ENCODE measurements at places on chromosomes 7 and 10.

- no peak for DNase-seq
Observed at GRCh38 chr7:116305485-116306408, 95.4 kb downstream of the TES start.

GRCh38 chr10:133279326-133280226 is 2.9 kb upstream of the ADAM8 start:
- no peak for DNase-seq

DNA sequence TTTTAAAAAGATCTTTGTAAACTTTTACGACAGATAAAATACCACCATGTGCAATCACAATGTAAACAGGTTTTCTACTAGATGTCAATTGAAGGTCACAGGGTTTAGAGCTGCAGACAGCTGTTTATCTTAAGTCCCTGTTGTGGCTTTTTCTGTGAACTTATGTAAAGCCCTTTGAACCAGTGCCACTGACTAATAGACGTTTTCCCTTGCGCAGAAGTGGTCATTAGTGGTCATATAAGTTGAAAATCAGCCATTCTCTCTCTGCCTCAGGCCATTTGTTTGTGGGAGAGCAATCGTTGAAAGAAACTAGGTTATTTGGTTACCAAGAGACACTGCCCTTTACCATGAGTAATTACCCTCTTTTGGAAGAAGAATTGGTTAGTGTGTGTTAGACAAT is 23.9 kb downstream of the CACNB2 start:
- DNase-seq = no peak

DNA sequence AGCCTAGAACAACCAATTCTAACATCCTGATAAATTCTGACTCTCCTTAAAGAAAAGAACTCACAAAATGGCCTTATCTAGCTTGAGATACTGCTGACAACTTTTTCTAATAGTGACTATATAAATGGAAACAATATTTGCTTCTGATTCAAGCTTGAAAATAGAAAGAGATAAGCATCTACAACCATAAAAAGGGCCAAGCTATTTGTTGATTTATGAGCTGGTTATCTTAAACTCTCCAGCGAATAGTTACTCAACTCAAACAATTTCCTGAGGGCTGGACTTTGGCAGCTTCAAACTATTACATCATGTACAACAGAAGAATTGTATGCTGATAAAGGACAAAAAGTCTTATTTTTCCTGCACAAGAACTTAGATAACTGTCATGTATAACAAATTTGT is 4.6 kb downstream of the USP54 start:
- DNase-seq = peak; percentile 25

GRCh38 chr10:72615970-72616369 is 9.9 kb downstream of the MICU1 start:
- no peak for DNase-seq

GRCh38 chr10:95889830-95890229 is 17.9 kb upstream of the CC2D2B start:
- DNase-seq = no peak

- no peak for DNase-seq
Observed at GRCh38 chr7:82690929-82691328, 247.4 kb upstream of the CACNA2D1 start.

- DNase-seq = no peak
Observed at GRCh38 chr7:151191544-151191943, 4.5 kb upstream of the ASB10 start.

- DNase-seq = no peak
Observed at GRCh38 chr10:1199345-1199673, 143.1 kb downstream of the WDR37 start.

GRCh38 chr7:158655931-158656441 is 48.6 kb downstream of the NCAPG2 start:
- no peak for DNase-seq

DNA sequence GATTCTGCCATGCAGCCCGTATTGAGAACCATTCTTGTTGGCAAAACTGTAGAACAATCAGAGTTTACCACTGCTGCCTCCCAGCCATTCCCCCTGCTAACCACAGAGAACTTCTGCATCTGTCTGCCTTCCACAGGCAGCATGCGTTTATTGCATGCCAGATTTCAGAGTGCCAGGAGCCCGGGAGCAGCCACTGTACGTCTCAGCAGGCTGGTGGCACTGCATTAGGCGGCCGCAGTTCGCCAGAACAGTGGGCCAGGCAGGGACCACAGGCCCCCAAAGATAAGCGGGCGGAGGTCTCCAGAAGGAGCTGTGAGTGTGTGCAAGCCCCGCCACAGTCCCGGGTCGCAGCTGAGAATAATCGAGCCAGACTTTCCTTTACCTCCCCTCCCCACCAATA is 31.8 kb downstream of the ZNF467 start:
- DNase-seq = no peak

DNA sequence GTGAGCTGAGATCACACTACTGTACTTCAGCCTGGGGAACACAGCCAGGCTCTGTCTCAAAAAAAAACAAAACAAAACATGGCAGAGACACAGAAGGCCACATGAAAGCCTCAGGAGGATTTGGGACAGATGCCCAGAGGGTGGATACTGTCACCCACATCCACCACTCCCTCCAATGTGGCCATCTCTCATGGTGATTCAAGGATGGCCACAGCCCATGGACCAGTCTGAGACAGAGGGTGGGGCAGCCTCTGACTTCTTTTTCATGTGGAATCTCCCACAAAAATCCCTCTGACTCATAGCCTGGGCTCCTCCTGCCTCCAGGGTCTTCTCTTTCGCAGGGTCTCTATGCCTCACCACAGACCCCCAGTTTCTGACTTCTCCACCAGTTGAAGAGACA is 59.0 kb upstream of the GTF2I start:
- DNase-seq = no peak

- no peak for DNase-seq
Observed at GRCh38 chr7:151010307-151011096, 13.8 kb downstream of the ATG9B start.

- peak; percentile 55 for DNase-seq
Observed at GRCh38 chr10:125159932-125160855, at the start of gene CTBP2. Gene CTBP2, minus strand, starts transcription at chr10:125160563.

- DNase-seq = no peak
Observed at GRCh38 chr7:156618780-156619367, 21.7 kb upstream of the RNF32 start.

DNA sequence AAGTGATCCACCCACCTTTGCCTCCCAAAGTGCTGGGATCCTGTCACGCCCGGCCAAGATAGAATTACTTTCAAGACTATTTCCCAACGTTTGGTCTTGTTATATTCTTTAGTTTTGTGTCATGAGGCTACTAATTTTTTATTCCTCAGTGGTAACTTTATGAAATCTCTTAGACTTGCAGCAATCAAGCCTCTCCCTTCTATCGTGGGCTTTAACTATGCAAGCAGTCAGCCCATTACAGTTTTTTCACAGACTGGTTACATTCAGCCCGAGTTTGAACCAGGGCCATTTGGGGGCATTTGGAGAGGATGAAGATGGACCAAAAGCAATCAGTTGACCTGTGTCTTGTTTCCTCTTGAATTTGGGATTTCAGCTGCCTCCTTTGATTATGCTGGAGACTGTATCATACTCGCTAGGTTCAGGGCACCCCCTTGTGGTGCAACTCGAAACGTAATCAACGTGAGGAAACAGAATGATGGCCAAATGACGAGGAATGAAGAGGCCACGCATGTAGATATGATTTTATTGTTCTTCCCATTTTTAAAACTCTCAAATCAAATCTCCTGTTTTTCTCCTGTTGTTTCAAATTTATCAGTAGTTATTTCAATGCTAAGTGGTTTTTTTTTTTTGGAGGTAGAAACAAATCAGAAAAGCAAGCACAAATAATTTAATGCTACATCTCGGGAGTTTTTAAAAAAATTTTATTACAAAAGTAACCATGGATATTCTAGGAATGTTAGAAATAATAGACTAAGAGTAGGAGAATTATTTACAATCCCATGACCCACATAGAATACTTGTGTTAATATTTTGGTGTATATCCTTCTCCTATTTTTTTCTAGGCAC is 151.6 kb downstream of the KIAA1217 start:
- no peak for DNase-seq

DNA sequence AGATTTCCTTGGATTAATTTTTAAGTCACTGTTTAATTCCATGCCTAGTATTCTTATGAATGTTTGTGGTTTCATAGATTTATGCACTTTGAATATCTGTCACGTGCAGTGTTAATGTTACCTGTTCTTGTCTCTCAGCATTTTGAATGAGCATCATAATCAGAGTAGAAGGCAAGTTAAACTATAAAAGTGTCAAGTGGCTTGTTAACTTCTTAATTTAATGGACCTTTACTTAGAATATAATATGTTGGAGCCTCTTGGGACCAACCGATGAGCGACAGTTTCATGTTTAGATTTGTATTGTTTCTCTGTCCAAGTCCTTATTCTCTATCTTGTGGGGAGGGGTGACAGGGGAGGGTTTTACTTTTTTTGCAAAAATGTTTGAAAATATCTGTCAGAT is 50.6 kb upstream of the MTURN start:
- no peak for DNase-seq

DNA sequence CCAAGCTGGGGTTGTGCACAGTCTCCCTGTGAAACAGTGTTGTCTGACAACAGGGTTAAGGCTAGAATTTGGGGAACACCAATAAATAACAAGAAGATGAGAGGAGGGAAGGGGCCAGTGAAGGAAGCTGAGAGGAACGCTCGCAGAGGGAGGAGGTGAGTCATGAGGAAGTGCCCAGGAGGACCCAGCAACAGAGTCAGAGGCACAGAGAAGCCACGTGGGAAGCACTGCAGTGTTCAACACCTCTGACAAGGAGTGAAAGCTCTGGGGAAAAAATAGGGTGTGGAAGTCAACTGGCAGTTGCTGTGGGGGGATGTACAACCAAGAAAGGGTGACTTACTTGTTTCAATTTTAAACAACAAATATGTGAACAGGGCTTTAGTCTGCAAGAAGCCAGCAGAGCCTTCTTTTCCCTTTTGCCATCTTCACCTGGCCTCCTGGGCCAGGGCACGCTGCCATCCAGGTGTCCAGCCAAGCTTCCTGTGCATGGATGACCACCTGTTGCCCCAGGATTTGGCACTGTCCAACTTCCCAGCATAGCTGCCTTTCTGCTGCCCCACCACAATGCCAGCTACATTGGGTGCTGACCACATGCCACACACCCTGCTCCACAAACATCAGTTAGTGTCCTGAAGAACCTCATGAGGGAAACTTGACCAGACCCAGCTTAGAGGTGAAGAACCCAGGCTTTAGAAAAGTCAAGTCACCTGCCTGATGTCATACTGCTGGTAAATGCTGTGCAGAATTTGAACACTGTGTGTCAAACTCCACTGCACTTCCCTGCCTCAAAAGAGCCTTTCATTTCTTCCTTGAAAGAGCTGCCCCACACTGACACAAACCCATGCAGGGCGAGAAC is 69.6 kb downstream of the ATXN7L1 start:
- DNase-seq = peak; percentile 48

DNA sequence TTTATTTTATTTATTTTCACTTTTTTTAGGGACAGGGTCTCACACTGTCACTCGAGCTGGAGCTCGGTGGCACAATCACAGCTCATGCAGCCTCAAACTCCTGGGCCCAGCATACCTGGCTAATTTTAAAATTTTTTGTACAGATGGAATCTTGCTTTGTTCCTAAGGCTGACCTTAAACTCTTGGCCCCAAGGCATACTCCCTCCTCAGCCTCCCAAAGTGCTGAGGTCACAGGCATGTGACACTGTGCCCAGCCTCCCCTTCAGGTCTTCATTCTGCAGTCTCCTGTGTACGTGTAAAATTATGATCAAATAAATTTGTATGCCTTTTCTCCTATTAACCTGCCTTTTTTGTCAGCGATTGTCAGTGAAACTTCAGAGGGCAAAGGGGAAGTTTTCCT is 17.8 kb upstream of the TCTN3 start:
- DNase-seq = no peak

- no peak for DNase-seq
Observed at GRCh38 chr7:119090851-119091250, 866.3 kb downstream of the ANKRD7 start.

- peak; percentile 68 for DNase-seq
Observed at GRCh38 chr10:43138021-43138756, at the start of gene CSGALNACT2. Gene CSGALNACT2, plus strand, starts transcription at chr10:43138445. Its CDS starts 16,705 bp downstream, at chr10:43155150.

GRCh38 chr7:129264534-129264933 is 39.7 kb downstream of the AHCYL2 start:
- DNase-seq = no peak

GRCh38 chr7:91276909-91277308 is 12.7 kb downstream of the FZD1 start:
- no peak for DNase-seq

- DNase-seq = no peak
Observed at GRCh38 chr10:101289541-101289940, 60.3 kb upstream of the LBX1 start.

- no peak for DNase-seq
Observed at GRCh38 chr10:18312374-18313139, 172.3 kb downstream of the CACNB2 start.

- no peak for DNase-seq
Observed at GRCh38 chr7:91543646-91544045, 279.4 kb downstream of the FZD1 start.

DNA sequence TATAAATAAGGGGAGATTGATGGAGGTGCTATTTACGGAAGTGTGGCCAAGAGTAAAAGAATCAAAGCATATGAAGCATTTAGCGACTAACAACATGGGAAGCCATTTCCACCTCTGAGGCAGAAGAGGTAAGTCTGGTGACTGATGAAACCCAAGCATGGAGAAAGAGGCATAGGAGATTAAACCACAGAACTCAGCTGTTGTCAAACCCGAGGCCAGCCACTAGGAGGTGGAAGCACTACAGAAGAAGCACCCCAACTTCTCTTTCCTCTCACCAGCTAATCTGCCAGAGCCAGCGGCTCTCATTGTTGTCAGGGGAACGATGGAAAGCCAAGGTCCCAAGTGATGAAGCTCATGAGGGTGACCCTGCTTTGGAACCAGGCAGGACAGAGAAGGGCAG is 19.6 kb upstream of the CNTNAP2 start:
- no peak for DNase-seq

DNA sequence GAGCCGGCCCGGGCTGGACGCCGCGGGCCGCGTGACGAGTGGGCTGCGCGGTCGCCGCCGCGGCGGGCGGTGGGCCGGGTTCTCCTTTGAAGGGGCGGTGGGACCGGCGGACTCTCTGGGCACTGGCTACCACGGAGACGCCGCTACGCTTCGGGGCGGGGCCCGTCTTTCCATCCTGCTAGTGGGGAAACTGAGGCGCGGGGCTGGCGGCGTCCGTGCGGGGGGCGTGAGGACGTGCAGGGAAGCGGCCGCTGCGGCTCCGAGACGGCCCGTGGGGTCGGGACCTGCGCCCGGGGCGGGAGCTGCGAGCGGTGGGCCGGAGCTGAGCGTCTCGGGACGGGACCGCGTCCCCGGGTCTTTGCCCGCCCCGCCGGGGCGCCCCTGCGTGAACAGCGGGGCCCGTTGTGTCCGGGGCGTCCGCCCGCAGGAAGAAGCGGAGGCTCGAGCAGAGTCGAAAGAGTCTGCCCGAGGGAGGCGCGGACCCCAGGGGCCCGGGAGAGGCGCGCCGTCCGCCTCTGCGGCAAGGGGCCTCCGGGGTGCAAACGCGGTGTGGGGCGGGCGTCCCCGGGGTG is 548 bp upstream of the BNIP3 start:
- DNase-seq = no peak

GRCh38 chr10:30562787-30563186 is 66.8 kb downstream of the LYZL2 start:
- no peak for DNase-seq

GRCh38 chr7:29345590-29345989 is 151.0 kb downstream of the CHN2 start:
- peak; percentile 3 for DNase-seq

All from SW 1271 (cell line).